ENCODE measurements at places on chromosomes 2 and 18.

DNA sequence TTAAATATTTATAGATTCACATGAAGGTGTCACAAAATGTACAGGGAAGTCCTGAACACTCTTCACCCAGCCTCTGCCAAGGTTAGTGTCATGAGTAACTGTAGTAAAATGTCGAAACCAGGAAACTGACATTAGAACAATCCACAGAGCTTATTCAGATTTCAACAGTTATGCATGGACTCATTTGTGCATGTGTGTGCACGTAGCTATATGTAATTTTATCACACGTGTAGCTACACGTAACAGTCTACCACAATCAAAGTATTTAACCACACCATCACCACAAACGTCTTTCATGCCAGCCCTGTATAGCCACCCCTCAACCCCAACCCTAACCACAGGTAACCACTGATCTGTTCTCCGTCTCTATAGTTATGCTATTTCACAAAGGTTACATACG lies 211.7 kb upstream of the REV1 start:
- DNase-seq: no peak

GRCh38 chr2:102615620-102616436 lies 3.5 kb upstream of the SLC9A2 start:
- no peak for DNase-seq

DNA sequence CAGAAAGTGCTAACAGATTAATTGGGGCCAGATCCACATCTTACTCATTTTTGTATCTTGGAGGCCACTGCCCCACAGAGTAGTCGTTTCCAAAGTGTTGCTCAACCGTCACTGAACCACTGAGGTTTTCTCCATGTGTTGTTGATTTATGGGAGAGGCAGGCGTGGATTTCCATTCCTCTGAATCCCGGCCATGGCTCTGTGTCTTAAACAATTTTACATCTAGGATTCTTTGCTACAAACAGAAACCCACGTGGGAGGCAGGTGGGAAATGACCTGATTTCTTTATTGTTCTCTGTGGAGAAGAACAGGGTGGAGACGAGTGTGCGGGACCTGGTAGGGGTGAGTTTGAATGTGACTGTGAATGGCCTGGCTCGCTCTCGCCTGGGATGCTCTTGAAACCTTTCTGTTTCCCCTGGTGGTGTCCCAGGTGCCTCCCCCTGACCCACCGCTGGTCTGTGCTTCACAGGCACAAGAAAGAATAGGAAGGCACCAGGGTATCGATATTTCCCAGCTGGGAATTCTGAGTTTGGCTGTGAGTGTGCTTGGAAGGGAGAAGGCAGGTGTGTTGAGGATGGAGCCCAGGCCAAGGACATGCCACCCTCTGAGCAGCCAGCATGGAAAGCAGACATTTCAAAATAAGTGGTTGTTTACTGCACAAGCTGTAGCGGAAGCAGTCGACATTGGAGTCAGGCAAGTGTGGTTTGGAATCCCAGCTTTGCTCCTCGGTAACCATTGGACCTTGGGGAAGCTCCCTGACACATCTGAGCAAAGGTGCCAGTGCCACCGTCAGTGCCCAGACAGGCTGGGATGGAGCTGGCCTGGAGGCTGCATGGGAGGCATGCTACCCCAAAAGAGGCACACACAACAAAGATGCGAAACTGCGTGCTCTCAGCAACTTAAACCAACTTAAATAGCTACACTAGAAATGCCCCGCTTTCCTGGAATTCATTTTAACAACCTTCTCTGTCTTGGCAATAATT lies 50.0 kb downstream of the LPIN1 start:
- DNase-seq: no peak

- no peak for DNase-seq
Observed at GRCh38 chr18:4319738-4320677, 135.1 kb downstream of the DLGAP1 start.

DNA sequence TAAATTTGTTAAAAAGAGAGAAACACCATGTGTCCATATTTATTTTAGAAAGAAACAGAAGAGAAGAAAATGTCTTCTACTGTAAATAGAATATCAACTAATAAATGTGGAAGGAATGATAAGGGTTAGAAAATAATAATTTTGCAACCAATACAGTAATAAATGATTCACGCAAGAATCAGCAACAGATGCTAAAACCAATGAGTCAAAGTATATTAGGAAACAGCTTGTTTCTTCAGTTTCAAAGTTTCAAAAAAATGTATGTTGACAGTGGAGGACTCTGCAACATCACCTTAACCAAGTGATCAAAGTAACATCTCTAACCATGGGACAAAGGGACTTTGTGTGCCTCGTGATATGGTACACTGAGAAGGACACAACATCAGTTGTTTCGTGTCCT lies 147.0 kb downstream of the TWIST2 start:
- no peak for DNase-seq

- DNase-seq: no peak
Observed at GRCh38 chr2:13091455-13091854, 374.7 kb downstream of the TRIB2 start.

DNA sequence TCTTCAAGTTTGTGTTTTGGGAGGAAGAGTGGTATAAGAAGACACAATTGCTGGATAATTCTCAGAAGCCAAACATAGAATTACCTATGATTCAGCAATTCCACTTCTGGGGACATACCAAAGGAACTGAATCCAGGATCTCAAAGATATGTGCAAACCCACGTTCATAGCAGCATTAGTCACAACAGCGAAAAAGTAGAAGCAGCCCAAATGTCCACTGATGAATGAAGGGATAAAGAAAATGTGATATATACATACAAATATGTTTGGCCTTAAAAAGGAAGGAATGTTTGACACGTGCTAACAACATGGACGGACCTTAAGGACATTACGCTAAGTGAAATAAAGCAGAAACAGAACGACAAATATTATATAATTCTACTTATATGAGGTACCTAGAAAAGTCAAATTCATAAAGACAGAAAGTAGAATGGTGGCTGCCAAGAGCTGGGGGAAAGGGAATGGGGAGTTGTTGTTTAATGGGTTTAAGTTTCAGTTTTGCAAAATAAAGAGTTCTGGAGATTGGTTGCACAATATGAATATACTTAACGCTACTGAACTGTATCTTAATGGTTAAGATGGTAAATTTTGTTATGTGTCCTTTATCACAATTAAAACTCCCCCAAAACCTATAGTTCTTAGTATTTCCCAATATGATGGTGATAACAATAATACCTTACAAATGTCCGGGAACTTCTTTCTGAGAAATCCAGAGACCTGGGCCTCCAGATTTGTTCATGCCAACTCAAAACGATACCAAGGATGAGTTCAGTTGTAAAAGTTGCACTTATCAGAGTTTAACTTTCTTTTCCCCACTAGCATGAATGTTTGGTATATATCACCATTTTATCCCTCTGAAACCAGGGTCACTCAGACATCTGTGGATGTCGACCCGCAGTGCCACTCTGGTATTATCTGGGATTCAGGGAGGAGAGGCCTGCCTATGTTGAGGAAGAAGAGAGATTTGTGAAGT lies 33.7 kb upstream of the WIPF1 start:
- no peak for DNase-seq

- no peak for DNase-seq
Observed at GRCh38 chr18:1774261-1774660, 797.0 kb downstream of the METTL4 start.

GRCh38 chr18:24380163-24380747 lies 17.4 kb downstream of the OSBPL1A start:
- DNase-seq: no peak

DNA sequence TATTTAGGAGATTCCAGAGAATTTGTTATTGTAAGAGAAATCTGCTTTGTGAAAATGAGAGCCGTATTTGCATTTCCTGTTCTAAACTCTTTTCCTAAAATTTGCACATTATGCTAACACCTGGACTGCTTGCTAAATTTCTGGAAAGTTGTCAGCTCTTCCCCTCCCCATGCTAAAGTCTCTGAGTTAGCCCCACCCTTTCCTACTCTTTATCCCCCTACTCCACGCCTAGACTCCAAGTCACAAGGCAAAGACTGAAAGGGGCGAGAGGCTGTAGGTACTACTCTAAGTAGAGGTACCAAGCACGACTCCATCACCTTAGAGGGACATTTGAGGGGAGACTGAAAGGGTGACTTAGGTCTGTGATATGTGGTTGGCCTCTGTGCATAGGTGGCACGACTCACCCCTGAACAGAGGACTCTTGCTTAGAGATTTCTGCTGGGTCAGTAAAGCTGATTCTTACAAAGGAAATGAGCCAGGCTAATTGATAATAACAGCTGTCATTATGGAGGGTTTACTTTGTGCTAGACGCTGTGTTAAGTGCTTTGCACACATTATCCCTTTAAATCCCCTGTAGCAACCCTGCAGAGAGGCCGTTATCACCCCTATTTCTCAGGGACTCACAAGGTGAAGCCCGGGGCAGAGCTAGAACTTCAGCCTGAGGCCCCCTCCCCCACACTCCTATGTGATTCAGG lies 373.5 kb downstream of the EN1 start:
- DNase-seq: no peak

- no peak for DNase-seq
Observed at GRCh38 chr2:165390875-165391274, 78.6 kb upstream of the CSRNP3 start.

GRCh38 chr2:122999821-123000220 lies 1025.3 kb upstream of the CNTNAP5 start:
- DNase-seq: peak; percentile 79

GRCh38 chr2:226064932-226065570 lies 665.5 kb downstream of the NYAP2 start:
- no peak for DNase-seq

DNA sequence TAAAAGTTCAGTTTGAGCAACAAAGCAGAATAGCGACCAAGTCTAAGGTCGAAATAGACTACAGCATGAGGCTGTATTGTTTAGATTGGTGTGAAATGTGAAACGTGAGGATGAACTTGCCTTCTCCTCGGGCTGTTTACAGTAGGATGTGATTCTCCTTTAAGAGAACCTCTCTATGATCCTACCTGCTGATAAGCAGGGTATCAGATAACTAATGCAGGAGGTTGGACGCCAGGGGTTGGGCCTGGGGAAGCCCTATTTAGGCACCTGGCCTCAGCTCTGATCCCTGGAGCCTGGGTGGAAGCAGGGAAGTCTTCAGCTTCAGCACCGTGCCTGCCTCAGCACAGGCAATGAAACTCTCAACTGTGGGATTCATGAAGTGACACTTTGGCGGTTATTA lies 11.4 kb downstream of the CRYGD start:
- DNase-seq: peak; percentile 68

DNA sequence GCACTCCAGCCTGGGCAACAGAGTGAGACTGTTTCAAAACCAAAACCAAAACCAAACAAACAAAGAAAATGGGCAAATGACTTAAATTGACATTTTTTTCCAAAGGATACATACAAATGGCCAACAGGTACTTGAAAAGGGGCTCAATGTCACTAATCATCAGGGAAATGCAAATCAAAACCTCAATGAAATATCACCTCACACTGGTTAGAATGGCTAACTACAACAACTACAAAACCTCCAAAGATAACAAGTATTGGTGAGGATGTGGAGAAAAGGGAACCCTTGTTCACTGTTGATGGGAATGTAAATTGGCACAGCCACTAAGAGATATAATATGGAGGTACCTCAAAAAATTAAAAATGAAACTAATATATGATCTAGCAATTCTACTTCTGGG lies 213.2 kb upstream of the HS6ST1 start:
- no peak for DNase-seq

DNA sequence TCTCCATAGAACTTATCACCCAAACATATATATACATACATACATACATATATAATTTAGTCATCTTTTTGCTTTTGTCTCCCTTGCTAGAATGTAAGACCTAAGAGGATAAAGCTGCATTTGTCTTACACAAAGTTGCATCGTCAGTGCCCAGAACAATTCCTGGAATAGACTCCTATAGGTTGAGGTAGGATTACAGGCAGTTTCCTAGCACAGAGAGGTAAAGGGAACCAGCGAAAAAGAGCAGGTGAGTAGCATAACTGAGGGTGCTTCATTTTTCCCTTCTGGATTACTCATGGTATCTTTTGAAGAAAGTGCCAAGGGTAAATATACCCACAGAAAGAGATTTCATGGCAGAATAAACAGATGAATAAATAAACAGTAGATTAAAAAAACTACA lies 68.1 kb upstream of the AMMECR1L start:
- no peak for DNase-seq

DNA sequence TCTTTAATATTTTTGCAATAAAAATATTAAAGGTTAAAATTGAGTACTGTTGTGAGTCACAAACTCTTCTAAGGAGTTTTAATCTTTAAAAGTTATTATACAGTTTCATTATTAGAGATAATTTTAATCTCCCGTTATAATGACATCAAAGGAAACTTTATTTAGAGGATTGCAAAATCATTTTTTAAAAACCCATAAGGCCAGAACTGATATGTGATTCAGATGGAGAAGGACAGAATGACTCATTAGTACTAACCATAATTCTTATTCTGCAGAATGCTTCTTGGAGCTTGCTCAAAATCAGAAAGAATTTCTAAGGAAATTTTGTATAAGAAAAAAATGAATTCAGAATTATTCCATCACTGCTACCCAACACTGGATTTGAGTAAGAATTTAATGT lies 12.5 kb upstream of the HNRNPLL start:
- no peak for DNase-seq
